A549 treated with ZK216348 at 1 μM for 4 hours (cell line): ENCODE measurements at places on chromosomes 12 and 14. TPM values are rescaled to one million over a fixed set of nuclear protein-coding genes. Genes with fewer than 3 reads are reported as not detected.

Gene IFI27
- 0.70 to 1.6 TPM (median 1.2 TPM) in 5 replicates for total RNA-seq

Gene VWF
- total RNA-seq = 0.24 to 0.40 TPM (median 0.26 TPM) in 5 replicates

Gene MMP14
- 0.55 to 0.92 TPM (median 0.87 TPM) in 5 replicates for total RNA-seq

Gene TCTN2
- total RNA-seq = 11.1 to 14.6 TPM (median 13.6 TPM) in 5 replicates

Gene MMAB
- 24.6 to 29.0 TPM (median 25.3 TPM) in 5 replicates for total RNA-seq

Gene ZDHHC22
- total RNA-seq = 0.13 to 0.20 TPM (median 0.20 TPM) in 5 replicates

Gene KRT71
- total RNA-seq = not detected in 5 replicates

Gene KRT85
- total RNA-seq = not detected in 5 replicates

Gene ASIC1
- 3.8 to 7.6 TPM (median 6.0 TPM) in 5 replicates for total RNA-seq

Gene TAS2R30
- total RNA-seq = not detected in 5 replicates

Gene SLC6A12
- total RNA-seq = 0.50 to 1.5 TPM (median 0.55 TPM) in 5 replicates

Gene KCNC2
- not detected in 5 replicates for total RNA-seq

Gene NPFF
- total RNA-seq = not detected in 5 replicates

Gene NEUROD4
- total RNA-seq = not detected in 5 replicates

Gene GPRC5A
- 233 to 522 TPM (median 421 TPM) in 5 replicates for total RNA-seq

Gene RCOR1
- 19.9 to 34.5 TPM (median 33.2 TPM) in 5 replicates for total RNA-seq

Gene MSI1
- 0.50 to 1.4 TPM (median 1.2 TPM) in 5 replicates for total RNA-seq

Gene LRP1-AS
- not detected in 5 replicates for total RNA-seq

Gene CCDC197
- total RNA-seq = not detected in 5 replicates

Gene LRRC10
- not detected in 5 replicates for total RNA-seq

Gene CFAP54
- total RNA-seq = 1.3 to 1.6 TPM (median 1.4 TPM) in 5 replicates

Gene TAS2R31
- 0.33 TPM in 1 of 5 replicates, not detected in the others for total RNA-seq

Gene TC2N
- 0.51 to 0.85 TPM (median 0.84 TPM) in 5 replicates for total RNA-seq

Gene MNAT1
- total RNA-seq = 35.9 to 62.6 TPM (median 41.1 TPM) in 5 replicates

Gene FGD6
- 11.0 to 18.7 TPM (median 15.5 TPM) in 5 replicates for total RNA-seq

Gene C14orf132
- total RNA-seq = 2.9 to 6.1 TPM (median 5.3 TPM) in 5 replicates

Gene FAM222A
- total RNA-seq = 3.5 to 6.9 TPM (median 5.2 TPM) in 5 replicates

Gene CNPY2
- total RNA-seq = 128 to 145 TPM (median 143 TPM) in 5 replicates

Gene TESPA1
- total RNA-seq = not detected in 5 replicates

Gene SERPINA12
- total RNA-seq = not detected in 5 replicates

Gene CHGA
- total RNA-seq = 0.93 to 2.2 TPM (median 1.5 TPM) in 5 replicates

Gene KRT75
- total RNA-seq = 0.12 to 0.20 TPM (median 0.16 TPM) in 4 of 5 replicates, not detected in the other

Gene NUAK1
- 7.2 to 8.8 TPM (median 8.5 TPM) in 5 replicates for total RNA-seq

Gene PLEKHD1
- 0.05 TPM in 2 of 5 replicates, not detected in the others for total RNA-seq
